DMS53 (cell line): ENCODE measurements at places on chromosomes 3 and 15.

GRCh38 chr3:191455257-191455952 is 5.6 kb upstream of the PYDC2 start:
- no peak for DNase-seq

- DNase-seq: no peak
These were observed 44.6 kb upstream of the VILL start for GRCh38 chr3:37945807-37946530.

GRCh38 chr15:39880718-39881387 is 39.2 kb downstream of the GPR176 start:
- no peak for DNase-seq

GRCh38 chr15:88625943-88626741 is 5.0 kb downstream of the AEN start:
- no peak for DNase-seq

GRCh38 chr3:150635076-150635475 is 32.0 kb downstream of the SELENOT start:
- DNase-seq: no peak

DNA sequence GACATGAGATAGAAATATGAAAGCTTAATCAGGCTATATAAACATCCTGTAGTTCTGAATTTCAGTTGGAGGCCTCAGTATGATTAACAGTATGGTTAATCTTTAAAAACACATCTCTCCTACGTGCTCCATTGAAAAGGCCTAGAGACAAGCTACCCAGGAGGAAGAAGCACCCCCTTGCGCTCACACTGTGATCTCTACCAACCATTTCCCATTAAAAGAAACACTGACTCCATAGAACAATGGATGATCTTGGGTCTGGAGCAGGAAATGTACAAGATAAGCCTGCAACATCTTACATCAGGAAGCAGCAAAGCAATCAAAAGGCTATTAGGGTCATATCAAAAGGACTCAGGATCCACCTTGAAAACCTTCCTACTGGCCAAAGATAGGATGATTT is 3.4 kb upstream of the EOGT start:
- no peak for DNase-seq

DNA sequence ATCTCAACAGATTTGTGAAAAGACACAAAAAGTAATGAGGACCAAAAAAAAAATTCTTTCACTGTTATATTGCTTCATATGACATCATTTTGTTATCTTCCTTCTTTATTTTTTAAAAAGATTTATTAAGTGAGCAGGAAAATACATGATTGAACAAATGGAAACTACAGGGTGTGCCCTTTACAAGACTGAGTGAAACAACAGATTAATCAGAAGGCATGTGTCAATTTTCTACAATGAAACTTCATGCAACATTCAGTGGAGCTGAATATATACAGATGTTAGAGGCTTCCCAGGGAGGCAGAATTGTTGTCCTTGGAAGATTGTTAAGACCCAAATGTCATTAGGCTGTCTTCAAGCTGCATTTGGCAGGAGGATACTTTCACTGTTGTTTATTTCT is 28.4 kb upstream of the SLC2A2 start:
- DNase-seq: no peak

GRCh38 chr3:171838218-171838720 is 4.9 kb upstream of the TMEM212 start:
- no peak for DNase-seq

GRCh38 chr3:120341658-120342346 is 7.4 kb downstream of the LRRC58 start:
- no peak for DNase-seq

DNA sequence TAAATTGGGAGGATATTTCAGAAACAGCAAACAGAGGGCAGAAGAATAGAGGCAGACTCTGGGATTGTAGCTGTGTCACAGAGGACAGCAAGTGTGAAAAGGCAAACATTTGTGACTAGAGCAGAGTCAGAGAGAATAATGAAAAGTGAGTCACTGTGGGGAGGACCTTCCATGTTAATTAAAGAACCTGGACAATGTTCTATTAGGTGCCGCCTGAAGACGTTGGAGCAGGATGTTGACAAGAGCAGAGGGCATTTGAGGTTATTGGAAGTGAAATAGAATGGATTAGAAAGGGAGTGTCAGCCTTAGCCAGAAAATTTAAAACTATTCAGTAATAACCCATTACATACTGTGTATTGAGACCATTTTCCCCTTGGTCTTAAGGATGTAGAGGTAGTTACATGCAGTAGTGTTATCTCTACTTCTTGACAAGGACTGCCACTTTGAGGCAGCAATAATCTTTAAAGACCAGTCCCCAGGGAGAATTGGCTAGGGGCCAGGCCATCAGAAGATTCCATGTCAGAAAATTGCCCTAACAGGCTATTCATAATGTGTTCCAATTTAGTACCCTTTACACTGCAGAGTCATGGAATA is 5.8 kb downstream of the ACKR2 start:
- DNase-seq: peak; percentile 30

GRCh38 chr3:55643283-55643682 is 156.2 kb upstream of the WNT5A start:
- DNase-seq: no peak

DNA sequence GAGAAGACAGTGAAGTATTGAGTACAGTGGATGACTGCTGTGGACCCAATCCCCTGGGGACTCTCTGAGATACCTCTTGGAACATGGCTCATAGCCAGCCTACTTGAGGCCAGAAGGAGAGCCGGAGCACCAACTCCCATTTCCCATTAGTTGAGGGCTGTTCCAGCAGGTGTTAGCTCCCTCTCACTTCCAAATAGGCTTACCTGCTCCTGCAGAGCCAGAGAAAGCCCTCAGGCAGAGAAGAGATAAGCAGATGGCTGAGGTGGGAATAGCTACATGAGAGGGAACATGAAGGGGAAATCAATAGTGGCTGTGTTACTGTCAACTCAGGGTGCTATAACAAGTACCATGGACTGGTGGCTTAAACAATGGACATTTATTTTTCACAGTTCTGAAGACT is 4.6 kb upstream of the CCK start:
- DNase-seq: no peak

GRCh38 chr3:23183731-23184130 is 19.4 kb upstream of the UBE2E2 start:
- DNase-seq: peak; percentile 53

GRCh38 chr15:58918239-58918638 is 15.2 kb downstream of the SLTM start:
- DNase-seq: no peak

- no peak for DNase-seq
These were observed 23.3 kb downstream of the IREB2 start for GRCh38 chr15:78461171-78461888.

GRCh38 chr15:52100807-52101442 is 11.7 kb downstream of the BCL2L10 start:
- DNase-seq: peak; percentile 50

GRCh38 chr3:50644561-50644960 is 27.6 kb downstream of the MAPKAPK3 start:
- no peak for DNase-seq

DNA sequence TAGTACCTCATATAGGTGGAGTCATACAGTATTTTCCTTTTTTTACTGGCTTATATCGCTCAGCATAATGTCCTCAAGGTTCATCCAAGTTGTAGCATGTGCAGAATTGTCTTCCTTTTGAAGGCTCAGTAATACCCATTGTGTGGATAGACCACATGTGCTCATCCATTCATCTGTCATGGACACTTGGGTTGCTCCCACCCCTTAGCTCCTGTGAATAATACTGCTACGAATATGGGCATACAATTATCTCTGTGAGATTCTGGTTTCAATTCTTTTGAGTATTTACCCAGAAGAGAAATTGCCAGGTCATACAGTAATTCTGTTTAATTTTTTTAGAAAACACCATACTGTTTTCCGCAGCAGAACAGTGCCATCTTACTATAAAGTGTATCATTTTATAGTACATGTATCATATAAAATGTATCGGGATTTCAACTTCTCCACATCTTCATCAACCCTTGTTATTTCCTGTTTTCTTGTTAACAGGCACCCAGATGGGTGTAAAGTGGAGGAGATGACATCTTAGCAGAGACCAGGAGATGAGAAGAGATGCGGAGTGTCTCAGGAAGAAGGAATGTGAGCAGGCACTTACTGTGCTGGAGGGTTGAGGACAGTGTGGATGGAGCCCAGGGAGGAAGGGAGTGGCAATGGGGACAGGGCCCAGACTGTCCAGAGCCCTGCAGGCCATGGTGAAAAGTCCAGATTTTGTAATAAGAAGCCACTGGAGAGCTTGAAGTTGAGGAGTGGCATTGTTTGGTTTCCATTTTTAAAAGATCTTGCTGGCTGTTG is 27.0 kb upstream of the PRR23E start:
- no peak for DNase-seq

GRCh38 chr3:14562121-14562890 is 22.2 kb upstream of the GRIP2 start:
- no peak for DNase-seq

- no peak for DNase-seq
These were observed 679 bp downstream of the RPL35A start for GRCh38 chr3:197950677-197951061.
